HFFc6 (cell line): ENCODE measurements at places on chromosomes 6 and 20.

- peak; percentile 91 for DNase-seq
Observed at GRCh38 chr6:17714879-17715851, 8.4 kb upstream of the NUP153 start.

DNA sequence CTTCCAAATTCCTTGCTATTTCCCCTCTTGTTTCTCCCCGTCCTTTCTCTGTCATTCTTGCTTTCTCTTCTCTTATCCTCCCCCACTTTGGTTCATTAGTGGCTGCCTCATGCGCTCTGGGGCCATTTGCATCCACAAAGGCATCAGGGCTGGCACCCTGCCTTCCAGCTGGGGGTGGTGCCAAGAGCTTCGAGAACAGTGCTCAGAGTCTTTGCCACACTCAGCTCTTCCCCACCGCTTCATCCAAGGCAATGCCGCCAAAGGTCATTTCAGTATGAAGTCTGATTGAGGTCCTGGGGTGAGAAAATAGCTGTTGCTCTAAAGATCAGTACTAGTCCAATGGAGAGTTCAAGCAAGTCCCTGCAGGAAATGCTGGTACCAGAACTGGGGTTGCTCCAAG lies 22.7 kb downstream of the OLIG3 start:
- DNase-seq: no peak

GRCh38 chr6:37987018-37987417 lies 167.5 kb downstream of the ZFAND3 start:
- DNase-seq: peak; percentile 36

DNA sequence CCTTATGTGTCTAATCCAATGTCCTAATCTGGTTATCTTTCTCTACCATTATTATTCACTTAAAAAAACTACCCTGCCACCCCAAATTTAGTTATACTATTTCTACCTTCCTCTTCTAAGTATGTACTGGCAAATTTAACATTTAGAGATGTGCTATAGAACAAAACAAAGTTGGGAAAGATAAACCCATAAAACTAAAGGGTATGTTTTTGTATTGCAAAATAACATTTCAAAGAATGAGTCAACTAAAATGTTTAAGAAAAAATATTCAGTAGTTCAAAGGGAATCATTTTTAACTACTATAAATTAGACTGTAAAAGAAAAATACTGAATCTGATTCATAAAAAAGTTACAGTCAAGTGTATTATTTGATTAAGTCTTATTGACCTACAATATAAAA lies 103.0 kb downstream of the LMBRD1 start:
- peak; percentile 16 for DNase-seq

GRCh38 chr20:8867038-8867740 lies 201.7 kb upstream of the PLCB4 start:
- DNase-seq: no peak

DNA sequence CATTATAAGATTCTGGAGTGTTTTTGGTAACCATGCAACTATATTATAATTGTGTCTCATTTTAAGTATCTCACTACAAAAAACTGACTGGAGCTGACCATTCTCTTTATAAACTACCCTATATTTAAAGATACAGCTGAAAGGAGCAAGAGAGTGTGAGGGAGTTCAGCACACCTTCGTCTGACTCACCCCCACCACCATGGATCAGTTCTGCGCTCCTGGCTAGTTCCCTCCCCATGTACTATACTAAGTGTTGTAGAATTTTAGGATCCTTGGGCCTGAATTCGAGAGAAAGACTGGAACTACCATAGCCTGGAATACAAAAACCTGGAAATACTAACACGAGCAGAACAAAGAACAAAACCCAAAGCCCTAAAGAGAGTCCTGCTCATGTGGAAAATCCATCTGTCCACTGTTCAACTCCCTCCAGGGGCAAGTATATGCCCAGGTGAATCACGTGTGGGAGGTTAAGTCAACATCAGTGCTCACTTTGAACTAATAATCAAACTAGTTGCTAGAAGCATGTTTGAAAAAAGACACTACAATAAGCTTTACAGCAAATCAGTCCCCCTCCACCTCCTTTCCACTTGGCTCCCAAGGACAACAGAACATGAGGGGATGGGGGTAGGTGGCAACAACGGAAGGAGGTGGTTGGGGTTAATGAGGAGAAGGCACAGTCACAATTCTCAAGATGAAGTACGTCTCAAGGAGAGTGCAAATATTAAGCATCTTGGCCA lies 46.8 kb downstream of the ELOVL5 start:
- DNase-seq: no peak

DNA sequence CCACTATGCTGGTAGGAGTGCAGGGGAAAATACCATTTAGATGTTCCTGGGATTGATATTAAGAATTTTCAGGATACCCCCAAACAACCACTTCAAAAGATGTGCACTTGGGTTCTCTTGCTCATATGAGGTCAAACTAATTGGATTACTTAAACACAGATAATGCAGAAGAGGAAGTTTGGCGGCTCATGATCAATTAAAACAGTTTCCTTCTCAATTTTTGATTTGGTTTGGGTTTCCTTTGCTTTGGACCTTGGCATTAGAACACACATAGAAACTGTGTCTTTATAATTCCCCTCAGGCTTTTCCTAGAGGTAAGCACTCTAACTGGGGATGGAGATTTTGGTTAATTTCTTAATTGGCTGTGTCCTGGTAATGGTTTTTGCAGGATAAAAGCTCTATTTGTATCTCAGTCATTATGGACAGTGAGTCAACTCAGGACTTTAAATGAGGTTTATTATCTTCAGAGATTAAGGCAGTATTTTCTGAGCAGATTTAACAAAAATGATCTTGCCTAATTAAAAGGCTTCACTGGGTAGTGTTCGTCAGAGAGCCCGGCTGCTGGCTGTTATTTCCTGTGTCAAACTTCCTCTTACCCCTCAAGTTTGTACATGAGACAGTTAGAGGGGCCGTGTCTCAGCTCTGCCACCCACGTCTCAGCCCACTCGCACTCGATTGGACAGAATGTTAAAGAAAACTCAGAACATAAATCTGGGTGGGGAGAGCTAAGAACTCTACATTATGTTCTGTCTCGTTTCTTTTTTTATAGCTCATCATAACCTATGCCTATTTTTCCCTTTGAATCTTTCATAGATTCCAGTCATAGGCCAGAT lies 50.3 kb upstream of the PREP start:
- no peak for DNase-seq

GRCh38 chr20:1386323-1386722 lies 6.5 kb downstream of the FKBP1A start:
- no peak for DNase-seq

DNA sequence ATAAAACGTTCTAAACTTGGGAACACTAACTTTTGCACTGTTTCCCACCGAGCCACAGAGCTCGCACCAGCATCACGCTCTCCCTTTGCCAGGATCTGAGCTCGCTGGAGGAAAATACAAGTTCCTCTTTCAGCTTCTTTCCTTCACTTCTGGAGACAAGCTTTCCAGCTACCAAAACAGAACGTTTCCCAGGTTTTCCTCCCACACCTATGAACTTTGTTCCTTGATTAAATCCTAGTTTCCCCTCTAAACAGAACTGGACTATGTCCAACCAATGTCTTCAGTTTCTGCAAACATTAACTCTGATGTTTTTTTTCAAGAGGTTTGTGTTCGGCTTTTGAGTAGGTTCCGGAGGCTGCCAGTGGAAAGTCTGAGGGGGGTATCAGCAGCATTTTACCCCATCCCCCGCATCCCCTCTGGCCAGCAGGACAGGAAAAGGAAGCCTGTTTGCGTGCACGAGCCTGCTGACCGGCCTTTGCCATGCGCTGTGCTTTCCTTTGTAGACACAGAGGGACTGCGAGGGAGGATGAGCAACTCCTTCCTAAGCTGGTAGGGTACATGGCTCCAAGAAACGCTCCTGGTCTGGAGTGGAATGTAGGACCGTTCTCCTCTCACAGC lies 135.5 kb downstream of the LY86 start:
- no peak for DNase-seq
